CD4-positive, alpha-beta T cell treated with Interleukin-12 subunit alpha and Interleukin-12 subunit beta, for 1 hour (primary cell): ENCODE measurements at places on chromosomes 2 and 18.

GRCh38 chr2:43055086-43055912, 171.1 kb downstream of the ZFP36L2 start:
- no peak for DNase-seq

- DNase-seq = no peak
Observed at GRCh38 chr2:153464395-153464794, 14.2 kb downstream of the RPRM start.

DNA sequence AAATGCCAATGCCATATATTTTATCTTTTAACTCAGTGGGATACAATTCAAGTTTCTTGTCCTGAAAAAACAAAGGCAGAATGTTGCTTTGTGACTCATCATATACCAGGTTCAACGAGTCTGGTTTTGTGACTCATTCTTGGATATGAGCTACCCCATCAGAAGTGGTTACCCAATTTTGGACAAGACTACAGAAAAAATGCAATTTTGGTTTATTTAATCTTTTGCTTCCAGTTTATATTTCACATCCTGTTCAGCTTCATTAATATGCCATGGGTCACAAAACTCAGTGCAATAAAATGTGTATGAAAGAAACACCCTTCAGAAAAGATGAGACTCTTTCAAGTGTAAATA, 25.0 kb downstream of the FN1 start:
- DNase-seq = no peak

DNA sequence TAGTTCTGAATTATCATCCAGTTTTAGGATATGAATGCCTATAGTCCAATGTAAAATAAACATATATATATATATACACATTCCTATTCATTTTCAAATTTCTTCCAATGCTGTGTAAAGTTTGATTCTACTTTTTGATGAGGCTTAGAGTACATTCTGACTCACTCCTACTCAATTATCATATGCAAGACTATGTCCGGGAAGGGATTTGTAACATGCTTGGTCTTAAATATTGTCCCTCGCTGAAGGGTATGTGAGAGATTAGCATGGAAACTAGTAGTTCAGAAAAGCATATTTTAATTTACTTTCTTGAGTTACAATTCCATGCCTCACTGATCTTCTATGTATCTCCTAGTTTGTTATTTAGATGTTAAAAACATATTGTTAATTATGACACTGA, 377.7 kb upstream of the MAP2 start:
- no peak for DNase-seq

DNA sequence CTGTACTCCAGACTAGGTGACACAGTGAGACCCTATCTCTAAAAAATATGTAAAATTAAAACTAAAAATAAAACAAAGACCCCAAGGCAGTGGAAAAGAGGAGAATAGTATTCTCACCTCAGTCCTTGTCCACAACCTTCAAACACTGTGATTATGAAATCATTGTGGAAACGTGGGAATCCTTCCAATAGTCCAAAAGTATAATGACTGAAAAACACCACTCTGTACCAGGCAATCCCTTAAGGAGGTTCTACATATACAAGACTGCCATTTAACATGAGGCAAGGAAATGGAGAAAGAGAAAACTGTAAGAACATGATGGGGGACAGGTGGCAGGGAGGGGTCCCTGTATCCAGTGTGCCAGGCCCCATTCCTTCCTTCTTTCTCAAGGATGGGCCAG, 66.1 kb downstream of the ACVR1 start:
- DNase-seq = no peak

DNA sequence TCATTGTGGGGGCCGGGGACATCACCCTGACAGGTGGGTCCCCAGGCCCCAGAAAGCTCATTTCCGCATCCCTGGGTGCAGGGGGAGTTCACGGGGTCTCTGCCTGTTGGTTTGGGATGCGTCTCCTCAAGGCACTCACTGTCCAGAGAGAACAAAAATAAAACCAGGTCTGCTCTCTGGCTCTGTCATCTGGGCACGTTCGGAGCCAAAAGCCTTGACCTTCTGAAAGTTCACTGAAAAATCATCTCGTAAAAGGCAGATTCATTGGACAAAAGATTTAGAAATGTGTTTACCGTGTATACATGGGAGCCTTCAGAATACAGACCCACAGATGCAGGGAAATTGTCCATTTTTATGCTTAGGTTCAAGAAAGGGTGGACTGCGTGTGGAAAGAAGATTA, 26.6 kb downstream of the MLPH start:
- DNase-seq = no peak

GRCh38 chr18:79801641-79802040, 3.9 kb downstream of the KCNG2 start:
- no peak for DNase-seq

GRCh38 chr2:174444761-174445160, 42.1 kb downstream of the GPR155 start:
- DNase-seq = no peak

DNA sequence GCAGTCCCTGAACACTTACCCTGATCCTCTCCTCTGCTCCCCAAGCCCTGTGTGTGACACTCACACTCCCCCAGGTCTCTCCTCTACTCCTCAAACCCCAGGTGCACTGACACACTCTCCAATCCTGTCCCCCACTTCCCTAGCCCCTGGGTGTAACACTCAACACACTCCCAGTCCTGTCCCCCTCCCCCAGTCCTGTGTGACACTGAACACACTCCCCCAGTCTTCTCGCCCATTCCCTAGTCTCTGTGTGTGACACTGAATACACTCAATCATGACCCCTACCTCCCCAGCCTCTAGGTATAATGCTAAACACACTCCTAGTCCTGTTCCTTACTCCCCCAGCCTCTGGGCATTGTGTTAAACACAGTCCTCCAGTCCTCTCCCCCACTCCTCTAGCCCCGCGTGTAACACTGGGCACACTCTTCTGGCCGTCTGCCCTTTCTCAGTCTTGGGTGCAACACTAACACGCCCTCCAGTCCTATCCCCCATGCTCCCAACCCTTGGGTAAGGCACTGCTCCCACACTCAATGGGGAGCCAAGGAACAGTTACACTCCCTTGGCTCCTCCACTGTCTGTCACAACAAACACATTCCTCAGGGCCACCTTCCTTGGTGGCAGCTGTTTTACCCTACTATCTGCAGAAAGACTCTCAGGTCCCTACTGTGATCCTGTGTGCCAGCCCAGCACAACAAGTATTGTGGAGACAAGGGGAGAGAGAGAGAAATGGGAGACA, 82.5 kb upstream of the PKDCC start:
- no peak for DNase-seq

- no peak for DNase-seq
Observed at GRCh38 chr18:52462853-52463252, 122.9 kb downstream of the DCC start.

DNA sequence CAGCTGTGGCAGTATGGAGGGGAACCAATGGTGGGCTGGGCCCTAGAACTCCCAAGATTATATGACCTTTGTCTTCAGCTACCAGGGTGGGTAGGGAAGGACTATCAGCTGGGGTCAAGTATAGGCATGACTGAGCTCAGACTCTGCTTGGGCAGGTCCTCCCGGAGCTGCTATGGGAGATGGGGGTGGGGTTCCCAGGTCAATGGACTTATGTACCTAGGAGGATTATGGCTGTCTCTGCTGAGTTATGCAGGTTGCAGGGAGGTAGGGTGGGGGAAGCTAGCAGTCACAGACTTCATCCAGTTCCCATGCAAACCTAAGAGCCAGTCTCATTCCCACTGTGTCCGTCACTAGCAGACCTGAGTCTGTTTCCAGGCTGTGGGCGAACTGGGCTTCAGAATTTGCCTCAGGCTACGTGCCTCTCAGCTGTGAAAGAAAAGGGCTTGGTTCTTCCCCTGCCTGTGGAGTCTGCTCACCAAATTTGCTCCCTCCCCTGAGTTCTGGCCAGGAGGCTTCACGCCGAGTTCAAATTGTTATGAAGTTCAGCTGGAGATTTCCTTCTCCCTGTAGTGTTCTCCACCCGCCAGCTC, 985.8 kb upstream of the NRXN1 start:
- no peak for DNase-seq

GRCh38 chr2:68121873-68122679, 35.6 kb upstream of the PNO1 start:
- DNase-seq = peak; percentile 72
